Activated CD8-positive, alpha-beta memory T cell treated with anti-CD3 and anti-CD28 coated beads for 24 hours (primary cell): ENCODE measurements at places on chromosomes 6 and 20.

- DNase-seq, result no peak
Observed at GRCh38 chr6:156191895-156192294, 585.3 kb upstream of the ARID1B start.

DNA sequence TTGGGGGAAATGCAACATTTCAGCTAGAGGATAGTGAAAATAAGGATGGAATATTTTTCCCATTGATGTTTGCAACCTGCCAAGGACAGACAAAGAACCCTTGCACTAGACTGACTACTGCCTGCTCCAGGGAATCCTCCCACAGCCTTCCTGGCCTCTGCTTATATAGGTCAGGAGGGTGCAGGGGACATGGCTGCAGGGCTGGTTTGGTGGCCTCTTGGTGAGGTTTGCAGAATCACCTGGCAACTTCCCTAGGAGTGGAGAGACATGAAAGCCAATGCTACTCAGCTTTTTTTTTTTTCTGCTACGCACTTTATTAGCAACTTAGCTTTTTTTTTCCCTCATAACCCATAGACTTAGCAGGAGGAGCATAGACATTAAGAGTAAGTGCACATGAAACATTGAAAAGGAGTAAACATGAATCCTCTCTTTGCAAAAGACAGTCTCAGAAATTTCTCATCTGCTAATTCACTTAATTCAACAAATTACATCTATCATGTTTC is 39.8 kb upstream of the CDYL start:
- no peak for DNase-seq

DNA sequence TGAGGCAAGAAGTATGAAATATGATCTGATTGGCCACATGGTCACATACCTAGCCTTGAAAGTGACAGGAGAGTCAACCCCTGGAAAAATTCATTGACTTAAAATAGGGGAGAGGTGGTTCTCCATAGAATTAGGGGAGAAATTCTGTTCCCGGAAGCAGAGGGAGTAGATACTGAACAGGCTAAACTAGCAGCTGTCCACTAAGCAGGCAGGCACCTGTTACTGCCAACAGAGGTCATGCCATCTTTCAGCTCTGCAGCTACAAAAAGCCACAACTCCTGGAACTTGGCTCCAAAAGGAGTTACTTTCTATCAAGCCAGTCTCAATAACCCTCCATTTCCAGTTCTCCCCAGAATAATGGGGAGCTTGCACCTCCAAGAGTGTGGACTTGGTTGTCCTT is 352.5 kb downstream of the MAFB start:
- no peak for DNase-seq

GRCh38 chr6:148524976-148525375 is 182.3 kb downstream of the SASH1 start:
- DNase-seq, result no peak

DNA sequence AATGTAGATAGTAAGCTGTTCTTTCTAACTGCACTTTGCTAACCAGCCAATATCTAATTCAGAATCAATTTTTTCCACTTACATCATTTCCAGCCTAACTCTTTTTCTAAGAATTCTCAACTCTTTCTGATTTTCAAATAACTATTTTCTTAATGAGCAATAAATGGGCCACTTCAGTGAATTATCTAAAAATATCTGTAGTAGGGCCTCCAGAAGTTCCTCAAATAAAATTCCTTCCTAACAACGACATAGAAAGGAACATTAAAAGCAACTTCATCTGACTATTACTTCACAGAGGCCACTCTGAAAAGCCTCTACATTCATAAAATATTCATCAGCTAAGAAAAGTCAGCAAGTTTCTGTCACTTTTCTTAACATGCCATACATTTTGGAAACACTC is 4.8 kb downstream of the COL12A1 start:
- no peak for DNase-seq

GRCh38 chr20:23165307-23165750 is 79.2 kb upstream of the CD93 start:
- DNase-seq, result no peak

DNA sequence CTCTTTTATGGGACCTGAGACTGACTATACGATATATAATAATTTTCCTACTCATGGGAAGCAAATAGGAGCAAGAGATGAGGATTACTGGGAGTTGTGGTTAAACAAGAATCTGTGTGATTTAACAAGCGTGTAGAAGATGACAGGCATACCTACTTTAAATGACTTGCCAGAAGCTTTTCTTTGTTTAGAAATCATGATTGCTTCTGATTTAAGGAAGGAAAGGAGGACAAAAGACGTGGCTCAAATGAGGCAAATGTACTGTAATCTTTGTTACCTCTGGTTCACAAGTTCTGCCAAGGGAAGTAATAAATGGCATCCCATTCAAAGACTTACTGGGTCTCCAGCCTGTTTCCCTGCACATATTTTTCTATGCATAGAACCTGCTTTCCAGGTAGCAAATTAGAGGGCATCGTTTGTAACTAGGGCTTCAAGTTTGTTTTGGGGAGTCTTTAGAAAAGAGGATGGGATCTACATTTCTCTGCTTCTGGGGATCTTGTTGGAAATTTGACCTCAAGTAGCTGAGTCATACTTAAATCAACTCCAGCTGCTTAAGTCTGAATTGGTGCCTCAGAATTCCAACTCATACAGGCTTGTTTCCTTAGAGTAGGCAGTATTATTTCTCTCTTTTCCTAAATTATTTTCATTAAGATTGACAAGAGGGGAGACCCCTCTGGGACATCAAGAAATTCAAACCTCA is 2.9 kb upstream of the TRMT11 start:
- DNase-seq, result no peak

DNA sequence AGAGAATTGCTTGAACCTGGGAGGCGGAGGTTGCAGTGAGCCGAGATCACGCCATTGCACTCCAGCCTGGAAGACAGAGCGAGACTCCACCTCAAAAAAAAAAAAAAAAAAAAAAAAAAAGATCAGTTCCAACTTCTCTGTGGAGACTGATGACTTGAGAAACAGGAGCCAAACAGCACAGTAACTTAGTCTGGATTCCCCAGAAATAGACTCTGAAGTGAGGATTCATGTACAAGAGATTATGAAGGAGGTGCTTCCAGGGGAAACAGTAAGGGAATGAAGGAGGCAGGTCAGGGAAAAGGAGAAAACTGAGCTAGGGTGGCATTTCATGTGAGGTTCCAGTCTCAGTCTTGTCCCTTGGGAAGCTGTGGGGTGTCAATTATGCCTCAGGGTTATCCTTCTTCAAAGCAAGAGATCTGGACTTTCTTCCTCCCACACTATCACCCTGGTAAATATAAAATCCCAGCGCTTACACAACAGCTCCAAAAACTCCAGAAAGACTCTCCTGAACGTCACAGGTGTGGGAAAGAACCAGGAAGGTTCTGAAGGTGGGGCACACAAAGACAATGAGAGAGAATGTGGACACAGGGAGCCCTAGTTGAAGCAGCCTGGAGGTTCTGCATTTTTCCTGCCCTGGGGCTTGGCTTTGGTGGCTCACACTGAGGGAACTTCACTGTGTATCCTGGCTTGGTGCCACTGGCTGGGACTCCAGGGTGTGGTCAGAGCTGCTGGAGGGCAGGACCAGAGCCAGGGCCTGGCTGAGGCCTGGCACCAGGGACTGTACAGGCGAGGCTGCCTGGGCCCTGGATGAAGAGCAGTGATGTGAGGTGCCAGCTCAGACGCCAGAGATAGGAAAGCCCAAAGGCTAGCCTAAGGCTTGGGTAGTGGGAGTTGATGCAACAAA is 46.8 kb downstream of the PCNA start:
- no peak for DNase-seq

- no peak for DNase-seq
Observed at GRCh38 chr6:54428431-54428830, 120.2 kb downstream of the TINAG start.

GRCh38 chr20:3804254-3804751 is 8.2 kb downstream of the CDC25B start:
- DNase-seq, result no peak

- peak; percentile 64 for DNase-seq
Observed at GRCh38 chr6:107670792-107671199, 153.3 kb downstream of the SCML4 start.

GRCh38 chr6:15477746-15478145 is 185.1 kb downstream of the DTNBP1 start:
- no peak for DNase-seq

DNA sequence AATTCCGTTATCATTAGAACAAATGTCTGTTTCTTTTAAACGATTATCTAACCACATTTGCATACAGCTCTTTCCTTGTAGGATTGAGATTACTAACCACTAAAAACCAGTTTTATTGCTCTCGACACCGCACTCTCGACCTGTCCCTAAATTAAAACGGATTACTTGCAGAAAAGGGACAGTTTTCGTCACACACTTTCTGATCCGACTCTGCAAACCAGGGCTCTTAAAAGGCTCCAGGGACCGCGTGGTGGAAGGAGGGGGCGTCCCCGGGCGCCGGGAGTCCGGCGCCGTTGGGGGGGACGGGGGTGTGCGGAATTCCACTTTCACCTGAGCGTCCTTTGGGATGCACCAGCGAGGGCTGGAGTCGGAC is 731 bp downstream of the MAK start:
- DNase-seq, result peak; percentile 64

DNA sequence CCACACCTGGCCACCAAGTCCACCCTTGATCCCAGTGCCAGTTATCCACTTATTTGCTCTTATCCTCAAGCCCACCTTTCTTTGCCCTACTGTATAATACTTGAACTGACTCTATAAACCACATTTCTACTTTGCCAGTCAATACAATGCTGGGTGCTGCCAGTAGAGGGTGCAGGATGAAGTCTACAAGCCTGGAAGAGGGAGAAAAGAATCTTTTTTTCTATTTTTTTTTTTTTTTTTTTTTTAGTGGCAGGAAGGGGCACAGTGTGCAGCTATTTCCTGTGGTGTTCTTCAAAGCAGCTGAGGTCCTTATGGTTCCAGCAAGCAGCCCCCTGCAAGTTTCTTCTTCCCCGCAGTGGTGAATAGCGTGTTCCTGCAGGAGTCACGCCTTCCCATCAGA is 22.2 kb upstream of the GABRR1 start:
- DNase-seq, result no peak

DNA sequence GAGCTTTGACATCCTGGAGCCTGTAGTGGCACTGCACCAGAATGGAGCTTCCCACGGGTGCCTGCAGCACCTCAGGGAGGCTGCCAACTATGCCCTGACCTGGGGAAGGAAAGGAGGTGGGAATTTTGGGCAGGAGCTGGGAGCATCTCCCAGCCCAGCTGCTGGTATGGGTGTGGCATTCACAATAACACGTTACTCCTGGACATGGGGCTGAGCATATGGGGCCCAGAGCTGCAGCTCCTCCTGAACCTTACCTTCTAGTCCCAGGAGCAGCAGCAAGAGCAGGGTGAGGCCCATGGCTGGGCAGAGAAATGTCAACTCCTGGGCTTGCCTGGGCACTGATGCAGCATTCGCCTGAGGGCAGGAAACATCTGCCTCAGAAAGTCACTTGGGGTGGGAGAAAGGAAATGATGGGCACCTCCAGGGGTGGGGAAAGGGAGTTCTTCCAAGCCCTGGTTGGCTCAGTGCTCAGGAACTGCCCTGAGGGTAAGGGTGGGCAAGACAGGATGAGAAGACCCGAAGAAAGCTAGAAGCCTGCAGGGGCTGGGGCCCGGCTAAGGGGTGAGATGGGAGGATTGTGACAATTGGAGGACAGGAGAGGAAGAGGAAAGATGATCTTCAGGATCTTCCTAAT is at the start of gene TREML1:
Gene TREML1, minus strand, starts transcription at position 356 of the 634 bp plus-strand sequence. Its CDS starts 59 bp downstream, at position 297.
- DNase-seq, result no peak

- DNase-seq, result peak; percentile 93
Observed at GRCh38 chr6:31197559-31198305, 27.2 kb upstream of the POU5F1 start.
